NCI-H2081 treated with DMSO at 0.1 percent for 48 hours (cell line): ENCODE measurements at places on chromosomes 5 and 9.

DNA sequence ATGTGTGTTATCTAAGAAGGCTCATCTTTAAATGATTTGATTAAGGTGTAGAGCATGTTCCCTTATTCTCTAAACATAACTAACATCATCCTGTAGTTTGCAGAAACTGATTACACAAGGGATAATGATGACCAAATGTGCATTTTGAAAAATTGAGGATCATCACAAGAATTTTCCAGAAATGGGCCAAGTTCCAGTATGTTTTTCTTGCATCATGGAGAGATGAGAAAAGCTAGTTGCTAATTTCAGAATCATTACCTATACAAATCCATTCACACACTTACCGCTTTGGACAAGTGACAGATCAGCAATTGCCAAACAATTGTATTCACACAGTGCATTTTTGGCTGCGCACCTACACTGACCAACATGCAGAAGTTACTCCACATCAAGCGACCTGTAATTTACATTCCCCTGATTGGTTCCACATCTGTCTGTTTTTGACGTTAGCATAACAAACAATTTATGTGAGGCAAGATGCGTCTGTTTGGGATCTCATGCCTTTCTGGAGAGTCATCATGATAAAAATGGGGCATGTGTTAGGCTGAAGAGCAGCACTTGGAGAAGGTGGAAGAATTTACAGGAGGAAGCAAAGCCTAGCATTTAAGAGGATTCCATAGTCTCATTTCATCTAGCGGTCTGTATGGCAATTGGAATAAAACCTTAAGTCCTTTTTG, 2.8 kb upstream of the BNC2 start:
- no peak for DNase-seq

GRCh38 chr5:9681706-9682105, 51.6 kb upstream of the TAS2R1 start:
- no peak for DNase-seq

- no peak for DNase-seq
These were observed 21.6 kb downstream of the CAST start for GRCh38 chr5:96683810-96684209.

GRCh38 chr9:30289435-30289834, 2095.0 kb upstream of the ACO1 start:
- DNase-seq, result no peak

- no peak for DNase-seq
These were observed 40.2 kb downstream of the SPEF2 start for GRCh38 chr5:35657877-35658276.

DNA sequence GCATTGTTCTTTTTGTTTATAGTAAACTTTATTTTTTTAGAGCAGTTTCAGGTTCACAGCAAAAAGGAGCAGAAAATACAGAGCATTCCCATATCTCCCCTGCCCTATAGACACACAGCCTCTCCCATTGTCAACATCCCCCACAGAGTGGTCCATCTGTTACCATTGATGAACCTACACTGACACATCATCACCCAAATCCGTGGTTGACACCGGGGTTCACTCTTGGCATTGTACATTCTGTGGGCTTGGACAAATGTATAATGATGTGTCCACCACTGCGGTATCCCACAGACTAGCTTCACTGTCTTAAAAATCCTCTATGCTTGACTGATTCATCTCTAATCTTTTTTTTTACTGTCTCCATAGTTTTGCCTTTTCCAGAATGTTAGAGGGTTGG, 120.7 kb upstream of the SPATA31C2 start:
- DNase-seq, result no peak

GRCh38 chr5:111972080-111972479, 215.1 kb upstream of the NREP start:
- DNase-seq, result no peak

DNA sequence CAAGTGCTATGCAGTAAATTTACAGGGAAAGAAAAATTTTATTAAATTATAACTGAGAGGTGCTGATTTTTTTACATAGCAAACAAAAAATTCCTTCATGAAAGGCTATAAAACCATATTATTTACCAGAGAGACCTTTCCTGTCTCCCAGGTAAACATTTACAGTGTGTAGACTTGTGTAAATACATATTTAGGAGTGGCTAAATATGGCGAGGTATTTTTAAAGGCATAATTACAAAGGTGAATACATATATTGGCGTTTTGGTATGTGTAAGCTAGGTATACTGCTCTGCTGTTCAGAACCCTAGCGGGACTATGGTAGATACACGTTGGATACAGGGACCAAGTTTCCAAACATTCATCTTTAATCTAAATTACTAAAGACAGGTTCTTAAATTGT, 170.6 kb upstream of the MEF2C start:
- no peak for DNase-seq

- no peak for DNase-seq
These were observed 304.6 kb downstream of the PDE4D start for GRCh38 chr5:59588922-59589321.

DNA sequence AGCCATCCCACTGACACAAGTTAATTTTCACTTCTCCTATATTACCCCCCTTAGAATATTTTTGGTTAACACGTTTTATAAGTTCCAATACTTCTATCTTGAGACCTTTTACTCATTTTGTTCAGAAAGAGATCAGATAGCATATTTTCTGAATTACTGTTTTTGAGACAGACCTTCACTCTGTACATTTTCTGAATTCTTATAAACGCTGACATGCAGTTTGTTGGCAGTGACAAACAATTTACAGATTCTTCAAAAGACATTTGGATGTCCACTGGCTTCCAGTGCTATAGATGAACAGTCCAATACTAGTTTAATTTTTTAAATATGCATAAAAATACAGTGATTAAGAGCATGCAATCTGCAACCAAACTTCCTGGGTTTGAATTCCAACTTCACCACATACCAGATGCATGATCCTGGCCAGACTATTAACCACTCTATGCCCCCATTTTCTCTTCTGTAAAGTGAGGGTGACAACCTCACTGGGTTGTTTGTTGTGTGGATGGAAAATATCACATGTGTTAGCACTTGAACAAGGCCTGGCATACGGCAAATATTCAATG, 142.1 kb downstream of the AGTPBP1 start:
- no peak for DNase-seq

GRCh38 chr5:122864400-122864799, 19.0 kb downstream of the SNX24 start:
- DNase-seq, result no peak

DNA sequence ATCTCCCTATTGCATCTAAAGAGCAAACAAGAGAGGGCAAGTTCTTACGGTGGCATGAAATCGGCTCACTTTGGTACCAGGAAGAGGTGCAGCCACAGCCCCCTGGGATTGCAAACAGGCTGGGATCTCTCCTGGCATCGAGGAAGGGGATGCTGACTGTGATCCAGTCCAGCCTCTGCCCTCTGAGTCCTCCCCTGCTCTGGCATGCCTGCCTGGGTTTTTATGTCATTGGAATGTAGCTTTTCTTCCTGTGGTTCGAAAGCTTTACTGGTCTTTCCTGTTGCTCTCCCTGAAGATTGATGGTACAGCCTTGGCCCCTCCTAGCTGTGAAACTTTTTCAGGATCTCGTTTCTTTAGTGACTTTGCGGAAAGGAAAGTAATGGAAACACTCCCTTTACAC, 6.6 kb downstream of the SLC46A2 start:
- no peak for DNase-seq

DNA sequence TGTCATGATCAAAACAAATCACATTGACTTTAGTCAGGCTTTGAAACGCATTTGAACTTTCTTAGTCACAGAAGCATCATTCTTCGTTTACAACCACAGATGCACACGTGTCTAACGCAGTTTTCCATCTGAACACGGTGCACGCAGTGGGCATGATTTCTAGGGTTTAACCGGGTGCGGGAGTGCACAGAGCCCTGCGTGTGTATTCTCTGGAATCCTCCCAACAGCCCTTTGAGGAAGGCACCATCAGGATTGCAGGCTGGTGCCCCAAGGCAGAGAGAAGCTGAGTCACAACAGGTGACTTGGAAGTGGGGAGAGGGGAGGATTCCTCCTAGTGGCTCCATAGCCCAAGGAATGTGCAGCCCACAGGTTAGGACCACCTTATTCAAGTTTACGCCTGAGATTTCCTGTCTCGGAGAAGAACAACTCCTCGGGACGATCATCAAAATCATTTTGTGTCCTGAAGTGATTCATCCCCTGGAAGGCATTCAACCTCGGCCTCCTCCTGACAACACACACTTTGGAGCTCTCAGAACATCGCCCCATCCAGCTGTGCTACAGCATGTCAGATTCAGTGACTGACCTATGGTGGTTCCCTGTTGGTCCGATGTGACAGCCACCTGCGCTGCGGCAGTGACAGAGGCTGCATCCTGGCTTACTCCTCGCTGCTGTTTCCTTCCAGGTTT, 13.1 kb downstream of the ROPN1L start:
- DNase-seq, result no peak

- no peak for DNase-seq
These were observed 8.8 kb downstream of the PLPP7 start for GRCh38 chr9:131298341-131298740.

DNA sequence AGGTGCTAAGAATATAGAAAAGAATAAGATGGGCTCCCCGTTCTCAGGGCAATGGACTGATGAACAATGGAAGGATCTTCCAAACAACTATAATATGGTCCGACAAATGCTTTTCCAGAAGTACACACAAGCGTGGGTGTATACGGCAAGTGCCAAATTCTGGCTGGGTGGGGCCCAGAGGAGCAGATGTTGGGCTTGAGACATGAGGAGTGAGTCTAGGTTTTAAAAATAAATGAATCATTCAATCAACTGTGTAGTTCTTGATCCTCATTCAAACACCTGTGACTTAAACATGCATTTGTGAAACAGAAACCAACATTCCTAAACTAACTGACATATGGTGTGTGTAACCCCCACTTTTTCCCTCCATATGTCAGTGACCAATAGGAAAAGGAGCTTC, 47.9 kb downstream of the MFAP3 start:
- DNase-seq, result no peak

DNA sequence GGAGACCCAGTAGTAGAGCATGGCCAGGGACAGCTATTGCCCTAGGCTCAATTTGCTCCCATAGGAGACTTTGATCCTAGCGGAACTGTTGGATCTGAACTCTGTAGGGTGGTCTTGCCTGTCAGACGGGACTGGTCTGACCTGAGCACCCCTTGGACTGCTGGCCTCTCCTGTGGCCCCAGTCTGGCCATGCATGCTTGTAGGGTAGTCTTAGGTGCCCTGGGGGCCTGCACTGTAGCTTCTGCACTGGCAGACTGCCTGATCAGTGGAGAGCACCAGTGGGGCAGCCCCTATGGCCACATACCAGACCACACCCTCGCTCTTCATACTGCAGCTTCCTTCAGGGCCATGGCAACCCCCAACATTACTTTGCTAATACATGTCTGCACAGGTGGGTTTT, 396.1 kb upstream of the GRAMD2B start:
- DNase-seq, result no peak

DNA sequence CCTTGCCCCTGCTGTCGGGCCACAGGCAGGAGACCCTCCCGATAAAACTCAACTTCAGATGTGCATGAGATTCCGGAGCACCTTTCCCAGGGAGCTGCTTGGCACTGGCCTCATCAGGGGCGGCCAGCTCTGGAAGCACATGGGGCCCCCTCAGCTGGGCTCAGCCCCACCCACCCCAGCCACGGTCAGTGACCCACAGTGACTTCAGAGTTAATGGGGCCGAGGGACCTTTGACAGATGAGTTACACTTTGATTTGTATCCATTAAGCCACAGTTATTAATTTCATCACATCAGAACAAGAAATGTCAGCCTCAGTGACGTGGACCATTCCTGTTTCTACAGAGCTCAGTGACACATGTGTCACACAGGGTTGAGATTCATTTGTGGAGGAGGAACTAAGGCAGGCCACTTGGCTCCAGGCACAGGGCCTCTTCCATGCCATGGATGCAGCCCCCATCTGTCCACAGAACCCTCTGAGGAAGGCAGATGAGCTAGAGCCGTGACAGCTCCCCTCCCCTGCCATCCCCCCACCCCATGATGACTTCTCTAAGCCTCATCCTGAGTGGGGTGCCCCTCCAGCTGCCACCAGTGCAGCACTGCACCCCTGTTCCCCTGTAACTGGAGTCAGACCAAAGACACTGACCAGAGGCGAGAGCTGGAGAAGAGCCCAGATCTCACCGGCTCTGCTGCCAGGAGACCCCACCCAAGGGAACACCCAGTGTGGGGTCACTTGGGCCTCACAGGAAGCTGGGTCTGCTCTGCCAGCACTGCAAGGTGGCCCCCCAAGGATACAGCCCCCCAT, 69.4 kb upstream of the ADAMTS2 start:
- DNase-seq, result no peak

DNA sequence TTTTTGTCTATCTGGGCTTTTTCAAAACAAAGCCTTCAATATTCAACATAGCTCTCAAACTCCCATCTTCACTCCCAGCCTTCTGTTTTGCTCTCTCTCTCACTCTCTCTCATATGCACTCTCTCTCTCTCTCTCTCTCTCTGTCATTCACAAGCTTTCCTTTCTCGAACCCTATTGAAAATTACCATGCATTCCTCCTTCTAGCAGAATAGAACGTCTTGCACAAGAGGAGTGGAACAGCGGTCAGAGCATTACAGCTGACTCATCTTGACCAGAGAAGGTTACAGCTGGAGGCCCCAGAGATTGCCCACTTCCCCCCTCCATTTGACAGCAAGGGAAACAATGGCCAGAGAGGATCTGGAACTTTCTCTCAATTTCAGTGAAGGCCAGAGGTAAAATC, 51.0 kb upstream of the LIFR start:
- no peak for DNase-seq

DNA sequence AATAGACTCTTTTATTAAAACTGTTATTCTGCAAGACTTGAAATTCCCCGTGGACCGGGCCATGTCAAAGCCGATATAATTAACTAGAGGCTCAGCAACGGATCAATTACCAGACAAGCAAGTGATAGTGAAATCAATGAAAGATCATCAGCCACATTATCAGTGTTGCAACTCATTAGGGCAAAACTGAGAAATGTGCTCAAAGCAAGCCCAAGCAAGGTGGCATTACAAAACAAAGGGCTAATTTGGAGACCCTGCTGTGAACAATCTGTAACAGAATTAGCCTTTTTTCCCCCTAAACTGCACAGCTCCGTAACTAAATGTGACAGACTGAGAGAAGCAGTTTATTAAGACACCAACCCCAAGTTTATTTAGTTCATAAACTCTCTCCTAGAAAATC, 140.3 kb downstream of the BNC2 start:
- DNase-seq, result no peak

DNA sequence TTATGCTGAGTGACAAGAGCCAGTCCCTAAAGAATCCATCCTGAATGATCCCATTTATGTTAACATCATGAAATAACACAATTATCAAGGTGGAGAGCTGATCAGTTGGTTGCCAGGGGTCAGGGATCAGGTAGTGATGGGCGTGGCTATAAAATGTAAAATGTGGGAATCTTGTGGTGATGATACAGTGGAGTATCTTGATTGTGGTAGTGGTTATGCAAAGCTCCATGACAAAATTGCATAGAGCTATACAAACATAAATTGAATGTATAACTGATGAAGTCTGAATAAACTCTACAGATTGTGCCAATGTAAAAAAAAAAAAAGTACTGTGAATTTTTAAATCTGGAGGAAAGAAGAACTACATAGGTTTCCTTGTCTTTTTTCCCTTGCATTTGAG, 104.6 kb upstream of the SPATA31C2 start:
- no peak for DNase-seq
